ENCODE measurements at places on chromosomes 16 and 17. TPM values are rescaled to one million over a fixed set of nuclear protein-coding genes. Genes with fewer than 3 reads are reported as not detected.
A peak's percentile ranks its signal among the peaks of the same experiment; 100 is the strongest.

DNA sequence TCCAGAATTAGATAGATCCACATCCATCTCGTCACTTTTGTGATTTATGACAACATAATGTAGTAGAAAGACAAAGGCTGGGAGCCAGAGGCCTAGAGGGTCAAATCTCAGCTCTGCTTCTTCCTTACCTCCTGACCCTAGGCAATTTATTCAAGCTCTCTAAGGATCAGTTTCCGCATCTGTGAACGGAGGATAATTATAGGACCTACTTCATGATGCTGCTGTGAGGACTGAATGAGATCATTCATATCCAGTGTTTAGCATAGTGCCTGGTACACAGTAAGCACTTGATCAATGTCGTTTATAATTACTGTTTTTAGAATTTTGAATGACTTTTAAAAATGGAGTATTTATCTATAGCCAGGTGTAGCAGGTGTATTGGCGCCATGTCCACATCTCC, 128.4 kb downstream of the SHISA9 start:
- no peak for DNase-seq

- no peak for DNase-seq
Measured at GRCh38 chr16:82322177-82322576, 152.2 kb upstream of the MPHOSPH6 start.

- DNase-seq: no peak
Measured at GRCh38 chr16:1125471-1125870, 27.4 kb upstream of the CACNA1H start.

- peak; percentile 8 for DNase-seq
Measured at GRCh38 chr16:80104401-80104800, 436.4 kb upstream of the DYNLRB2 start.

- peak; percentile 51 for DNase-seq
Measured at GRCh38 chr17:47618410-47618809, 31.3 kb upstream of the KPNB1 start.

DNA sequence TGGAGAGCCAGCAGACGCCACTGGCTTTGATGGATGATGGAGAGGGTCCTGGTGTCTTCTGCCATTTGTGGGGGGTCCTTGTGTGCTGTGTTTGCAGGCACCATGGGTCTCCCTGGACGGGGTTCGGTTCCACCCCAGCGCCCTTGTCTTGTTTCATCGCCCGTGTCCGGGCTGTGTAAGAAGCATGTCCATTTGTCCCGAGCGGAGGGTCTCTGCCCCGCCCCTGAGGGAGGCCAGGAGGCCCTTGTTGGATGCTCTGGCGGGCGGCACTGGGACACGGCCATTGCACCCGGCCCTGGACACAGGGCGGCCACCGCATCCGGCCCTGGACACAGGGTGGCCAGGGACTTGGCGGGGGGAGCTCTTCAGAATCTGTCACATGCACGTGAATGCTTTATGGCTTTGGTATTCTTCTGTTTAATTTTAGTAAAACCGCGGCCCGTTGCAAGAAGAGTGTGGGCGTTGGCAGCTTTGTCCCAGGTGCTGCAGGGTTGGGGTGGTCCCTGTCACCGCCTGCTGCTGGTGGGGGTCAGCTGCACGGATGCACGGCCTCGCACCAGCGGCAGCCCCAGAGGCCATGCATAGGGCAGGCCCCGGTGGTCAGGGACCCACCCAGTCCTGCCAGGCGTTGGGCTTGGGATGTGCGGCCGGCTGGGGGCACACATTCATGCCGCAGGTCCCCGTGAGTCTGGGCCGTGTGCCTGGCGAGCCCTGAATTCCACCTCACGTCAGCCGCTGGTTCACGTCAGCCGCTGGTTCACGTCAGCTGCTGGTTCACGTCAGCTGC, 21.0 kb upstream of the ZNF750 start:
- no peak for DNase-seq

GRCh38 chr17:65902831-65903522, 289.0 kb downstream of the CEP112 start:
- DNase-seq: no peak

GRCh38 chr17:43359469-43360110, 39.2 kb upstream of the ARL4D start:
- no peak for DNase-seq

DNA sequence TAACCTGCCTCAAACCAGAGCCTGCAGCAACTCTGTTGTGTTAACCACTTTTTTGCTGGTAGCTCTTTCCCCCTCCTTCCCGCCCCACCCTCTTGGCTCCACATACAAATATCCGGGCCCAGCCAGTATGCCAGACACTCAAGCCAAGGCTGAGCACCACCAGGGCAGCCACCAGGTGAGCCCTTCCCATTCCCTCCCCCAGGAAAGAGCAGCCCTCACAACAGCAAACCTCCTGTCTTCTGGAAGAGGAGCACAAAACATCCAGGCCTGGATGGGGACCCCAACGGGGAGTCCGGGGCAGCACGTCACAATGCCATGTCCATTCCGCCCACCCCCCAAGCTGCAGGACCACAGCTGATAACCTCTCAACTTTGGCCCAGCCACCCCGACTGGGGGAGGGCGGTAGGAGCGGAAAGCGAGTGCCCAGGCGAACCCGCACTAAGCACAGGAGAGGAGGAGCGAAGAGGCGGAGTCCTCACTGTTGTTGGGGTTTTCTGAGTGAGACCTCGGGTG, 757 bp downstream of the ORMDL3 start:
- DNase-seq: peak; percentile 26

The ZDHHC1 gene
- 8.5 TPM for total RNA-seq

GRCh38 chr17:76537288-76537577, 276 bp downstream of the CYGB start:
- DNase-seq: no peak

GRCh38 chr16:83109490-83110125, 482.8 kb downstream of the CDH13 start:
- no peak for DNase-seq

- peak; percentile 61 for DNase-seq
Measured at GRCh38 chr17:50426814-50427787, 1.1 kb downstream of the ACSF2 start.

DNA sequence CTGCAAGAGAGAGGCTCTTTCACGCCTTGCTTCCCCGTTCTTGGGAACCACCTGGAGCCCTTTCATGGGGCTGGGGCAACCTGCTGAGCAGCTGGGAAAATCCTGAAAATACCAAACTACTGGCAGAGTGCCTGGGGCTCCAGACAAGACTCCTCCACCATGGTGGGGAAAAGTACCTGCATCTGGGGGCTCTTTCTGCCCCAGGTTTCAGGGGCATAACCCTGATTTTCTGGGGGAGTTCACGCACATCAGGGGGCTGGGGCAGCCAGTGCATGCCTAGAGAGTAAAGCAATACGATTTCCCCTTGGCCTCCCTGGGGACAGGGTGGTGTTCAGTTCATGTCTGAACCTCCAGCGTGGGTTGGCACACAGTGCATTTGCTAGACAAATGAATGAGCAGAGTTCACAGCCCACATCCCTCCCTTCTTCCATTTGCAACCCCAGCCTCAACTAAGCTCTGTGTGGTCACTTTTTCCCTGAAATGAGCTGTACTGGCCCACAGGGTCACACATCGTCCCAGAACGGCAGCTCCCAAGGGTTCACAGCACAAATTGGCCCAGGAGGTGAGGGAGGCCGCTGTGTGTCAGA, 5.2 kb upstream of the CDC42EP4 start:
- no peak for DNase-seq

The PNMT gene
- total RNA-seq: not detected

The PYY gene
- total RNA-seq: not detected

The TP53TG3B gene
- not detected for total RNA-seq

DNA sequence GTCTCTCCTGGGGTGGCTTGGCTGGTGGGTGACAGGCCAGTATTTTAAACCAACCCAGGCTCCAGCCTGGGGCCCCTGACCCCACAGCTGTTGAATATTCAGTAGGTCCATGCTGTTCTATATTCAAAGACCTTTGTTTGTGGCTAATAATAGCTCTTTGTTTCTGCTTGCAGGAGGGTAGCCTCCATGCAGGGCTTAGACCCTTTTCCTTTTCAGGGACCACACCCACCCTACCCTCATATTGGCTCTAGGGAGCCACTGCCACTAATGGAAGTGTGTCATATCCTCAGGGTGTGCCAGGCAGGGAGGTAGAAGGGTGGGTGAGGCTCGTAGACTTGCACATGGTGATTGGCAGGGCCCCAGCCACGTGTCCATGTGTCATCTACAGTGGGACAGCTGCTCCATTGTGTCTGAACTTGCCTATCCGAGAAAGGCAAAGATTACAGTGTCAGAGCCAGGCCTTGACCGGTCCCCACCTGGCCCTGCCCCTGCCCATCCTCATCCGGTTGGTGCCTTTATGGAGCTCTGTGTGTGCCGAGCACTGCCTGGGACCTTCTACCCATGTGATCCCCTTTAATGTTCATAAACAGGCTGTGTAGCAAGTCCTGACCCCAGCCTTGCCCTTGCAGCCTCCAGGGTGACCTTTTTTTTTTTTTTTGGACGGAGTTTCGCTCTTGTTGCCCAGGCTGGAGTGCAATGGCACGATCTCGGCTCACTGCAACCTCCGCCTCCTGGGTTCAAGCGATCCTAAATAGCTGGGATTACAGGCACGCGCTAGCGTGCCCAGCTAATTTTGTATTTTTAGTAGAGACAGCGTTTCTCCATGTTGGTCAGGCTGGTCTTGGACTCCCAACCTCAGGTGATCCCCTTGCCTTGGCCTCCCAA, 22.1 kb downstream of the TMC7 start:
- peak; percentile 93 for DNase-seq

DNA sequence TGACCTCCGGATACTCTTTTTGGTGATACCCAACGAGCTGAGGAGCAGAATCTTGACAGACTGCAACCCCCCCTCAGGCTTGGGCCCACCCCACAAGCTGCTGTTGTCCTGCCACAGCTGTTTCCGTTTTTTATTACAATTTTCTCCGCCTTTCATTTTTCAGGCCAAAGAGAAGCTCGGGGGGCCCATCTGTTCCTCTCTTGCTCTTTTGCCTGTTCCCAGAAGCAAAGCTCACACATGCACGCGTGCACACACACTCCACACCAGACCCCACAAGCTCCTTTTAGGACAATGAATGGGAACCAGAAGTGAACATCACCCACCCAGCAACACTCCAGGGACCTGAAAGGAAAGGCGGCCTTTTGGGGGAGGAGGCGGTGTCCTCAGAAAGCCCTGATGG, 16.3 kb downstream of the SOX9 start:
- DNase-seq: no peak

DNA sequence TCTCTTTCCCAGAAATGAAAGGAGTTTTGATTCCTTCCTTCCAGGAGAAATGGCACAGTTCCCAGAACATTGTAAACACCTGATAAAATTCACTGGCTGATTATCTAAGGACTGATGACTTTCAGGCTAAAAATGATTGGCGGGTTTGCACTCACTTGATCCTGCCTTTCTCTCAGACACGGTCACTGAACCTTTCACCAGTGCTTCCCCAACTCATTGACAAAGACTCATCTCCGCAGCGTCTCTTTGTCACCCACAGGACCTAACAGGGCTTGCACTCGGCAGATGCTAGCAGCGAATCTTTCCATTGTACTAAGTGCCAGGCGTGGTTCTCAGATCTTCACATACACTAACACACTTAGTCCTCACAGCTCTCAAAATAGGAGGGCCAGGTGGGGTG, 7.3 kb upstream of the DHRS7C start:
- DNase-seq: no peak

- DNase-seq: no peak
Measured at GRCh38 chr16:55364811-55365210, 40.8 kb downstream of the IRX6 start.

DNA sequence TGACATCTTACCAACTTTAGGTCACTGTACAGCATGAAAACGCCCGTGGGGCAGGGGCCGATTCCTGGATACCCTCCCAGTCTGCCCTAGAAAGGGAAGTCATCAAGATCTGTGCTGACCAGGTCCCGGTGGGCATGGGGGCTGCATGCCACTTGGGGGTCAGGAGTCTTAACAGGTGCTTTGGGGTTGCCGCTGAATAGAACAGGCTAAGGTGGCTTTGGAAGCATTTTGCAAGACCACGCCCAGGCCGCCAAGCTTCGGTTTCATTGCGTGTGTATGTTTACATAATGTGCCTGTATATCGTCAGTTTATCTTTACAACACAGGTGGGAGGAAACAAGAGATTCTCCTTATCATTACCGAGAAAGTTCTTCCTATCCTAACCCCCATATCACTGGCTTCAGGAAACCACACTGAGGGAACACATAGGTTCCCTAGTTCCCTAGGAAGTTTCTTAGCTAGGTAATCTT, 13.3 kb upstream of the USP36 start:
- DNase-seq: no peak

The MAP3K14 gene
- total RNA-seq: 1.3 TPM

DNA sequence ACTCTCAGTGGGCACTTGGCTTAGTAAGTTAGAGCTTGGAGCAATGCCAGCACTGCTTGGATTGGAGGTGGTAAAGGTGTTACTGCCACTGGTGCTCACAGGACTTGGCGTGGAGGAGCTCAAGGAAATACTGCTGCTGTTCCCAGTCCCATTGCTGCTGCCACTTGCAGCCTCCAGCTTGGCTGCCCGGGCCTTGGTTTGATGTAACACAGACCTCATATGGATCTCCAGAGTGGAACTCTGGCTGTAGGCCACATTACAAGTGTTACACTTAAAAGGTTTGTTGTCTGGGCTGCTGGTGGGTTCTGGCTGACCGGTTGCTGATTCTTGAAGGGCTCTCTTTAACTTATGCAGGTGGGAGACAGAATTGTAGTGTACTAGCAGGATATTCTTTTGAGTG, 250.3 kb downstream of the ZFHX3 start:
- no peak for DNase-seq

The ABI3 gene
- total RNA-seq: not detected

DNA sequence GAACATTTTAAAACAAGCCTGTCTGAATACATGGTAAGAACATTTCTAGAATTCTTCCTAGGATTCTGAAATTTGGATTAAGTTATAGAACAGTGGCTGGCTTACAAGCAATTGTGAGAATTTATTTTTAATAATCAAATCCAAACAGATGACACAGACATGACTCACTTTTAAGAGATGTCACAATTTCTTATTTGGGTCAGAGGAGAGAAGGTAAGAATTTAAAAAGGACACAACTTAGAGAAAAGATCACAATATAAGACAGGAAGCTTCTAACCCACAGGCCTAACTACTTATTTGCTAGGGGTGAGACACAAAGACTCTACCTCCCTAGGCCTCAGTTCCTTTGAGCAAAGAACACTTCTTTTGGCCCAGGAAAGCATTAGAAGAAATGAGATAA, 32.7 kb downstream of the ZZEF1 start:
- no peak for DNase-seq

DNA sequence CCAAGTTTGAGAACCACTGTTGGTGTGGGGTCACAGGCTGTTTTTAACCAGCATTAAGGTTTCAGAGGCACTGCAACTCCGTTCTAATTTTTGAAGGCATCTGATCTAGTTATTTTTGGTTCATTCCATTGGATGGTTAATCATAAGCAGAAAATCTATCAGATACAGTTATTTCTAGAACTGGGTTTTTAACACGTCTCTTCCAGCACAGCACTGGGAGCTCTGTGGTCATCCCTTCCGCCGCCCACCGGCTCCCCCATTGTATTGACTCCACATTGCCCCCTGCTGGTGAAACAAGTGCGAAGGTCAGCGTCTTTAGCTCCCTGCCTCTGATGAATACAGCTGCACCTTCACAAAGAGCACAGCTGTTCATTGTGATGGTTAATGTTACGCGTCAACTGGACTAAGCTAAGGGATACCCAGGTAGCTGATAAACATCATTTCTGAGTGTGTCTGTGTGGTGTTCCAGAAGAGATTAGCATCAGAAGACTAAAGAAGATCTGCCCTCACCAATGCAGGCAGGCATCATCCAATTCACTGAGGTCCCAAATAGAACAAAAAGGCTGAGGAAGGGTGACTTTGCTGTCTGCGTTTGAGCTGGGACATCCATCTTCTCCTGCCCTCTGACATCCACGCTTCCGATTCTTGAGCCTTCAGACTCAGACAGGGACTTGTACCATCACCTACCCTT, 8.5 kb downstream of the CCL18 start:
- DNase-seq: peak; percentile 84

The OGFOD1 gene
- 95.1 TPM for total RNA-seq

All from SK-MEL-5 (cell line).